Germinal center (tissue), 1 donor: ENCODE measurements at places on chromosomes 7 and 10.

- no peak for DNase-seq
Measured at GRCh38 chr7:98930921-98931320, 52.6 kb downstream of the TRRAP start.

- DNase-seq: peak; percentile 8
Measured at GRCh38 chr7:96250776-96251361, 71.0 kb downstream of the SLC25A13 start.

- no peak for DNase-seq
Measured at GRCh38 chr10:101778151-101778780, 2.4 kb upstream of the FGF8 start.

- no peak for DNase-seq
Measured at GRCh38 chr10:50387732-50388073, 136.4 kb upstream of the ASAH2 start.

- DNase-seq: no peak
Measured at GRCh38 chr10:80410122-80410521, 1.8 kb downstream of the PRXL2A start.

- DNase-seq: no peak
Measured at GRCh38 chr7:28678431-28678965, 266.2 kb downstream of the CREB5 start.

DNA sequence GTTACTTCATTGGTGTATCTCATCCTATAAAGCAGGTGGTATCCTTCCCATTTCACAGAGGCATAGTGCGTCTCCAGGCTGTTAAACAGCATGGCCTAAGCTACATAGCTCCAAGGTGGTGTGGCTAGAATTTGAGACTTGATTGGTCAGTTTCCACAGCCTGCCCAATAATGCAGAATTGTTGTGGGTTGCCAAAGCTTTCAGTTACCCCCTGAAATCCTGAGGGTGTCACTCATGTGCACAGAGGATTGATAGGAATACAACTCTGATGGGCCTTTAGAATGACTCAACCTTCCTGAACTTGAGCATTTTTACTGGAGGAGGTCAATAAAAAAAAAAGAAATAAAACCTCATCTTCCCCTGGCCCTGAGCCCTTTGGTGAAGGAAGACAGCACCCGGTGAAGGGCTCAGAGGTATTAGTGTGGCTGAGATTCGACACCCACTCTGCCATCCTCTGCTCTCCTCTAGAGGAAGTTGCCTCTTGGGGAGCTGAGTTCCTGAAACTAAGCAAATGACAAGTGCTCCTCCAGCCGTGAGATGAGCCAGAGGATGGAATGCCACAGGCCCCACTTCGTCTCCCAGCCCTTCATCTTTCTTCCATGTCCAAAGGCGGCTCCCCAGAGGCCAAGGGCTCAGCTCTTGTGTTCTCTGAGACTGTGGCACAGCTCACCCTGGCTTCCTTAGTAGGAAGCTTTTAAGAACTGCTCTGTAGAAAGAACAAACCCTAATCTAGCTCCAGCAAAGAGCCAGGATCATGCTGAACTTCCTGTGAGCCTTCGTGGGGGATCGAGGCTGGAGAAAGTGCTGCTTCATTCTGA is 1.0 kb downstream of the ACSL5 start:
- peak; percentile 53 for DNase-seq

DNA sequence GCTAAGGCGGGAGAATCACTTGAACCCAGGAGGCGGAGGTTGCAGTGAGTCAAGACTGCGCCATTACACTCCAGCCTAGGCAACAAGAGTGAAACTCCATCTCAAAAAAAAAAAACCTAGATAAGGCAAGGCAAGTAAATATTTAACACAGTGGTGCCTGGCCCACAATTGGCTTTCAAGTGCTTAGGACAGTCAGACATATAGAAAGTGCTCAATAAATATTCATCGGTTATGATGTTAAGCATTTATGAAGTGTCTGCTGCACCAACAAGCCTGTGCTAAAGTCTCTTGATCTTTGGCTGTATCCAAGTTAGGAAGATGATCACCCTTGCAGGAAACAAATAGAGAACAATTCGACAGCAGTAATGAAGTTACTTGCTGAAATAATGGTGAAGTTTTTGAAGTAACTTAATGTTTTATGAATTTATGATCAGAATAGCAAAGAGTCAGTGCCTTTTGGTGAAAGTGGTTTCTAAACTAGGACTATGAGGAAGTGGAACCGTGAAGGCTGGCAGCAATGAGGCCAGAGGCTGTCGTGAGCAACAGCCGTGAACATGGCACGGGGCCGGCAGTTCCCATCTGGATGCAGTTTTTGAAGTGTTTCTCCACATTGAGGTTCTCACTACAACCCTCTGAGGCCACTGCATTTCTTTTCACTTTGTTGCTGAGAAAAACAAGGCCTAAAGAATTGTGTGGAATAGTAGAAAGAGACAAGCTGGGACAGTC is 48.1 kb upstream of the GATA3 start:
- peak; percentile 11 for DNase-seq

GRCh38 chr7:44247868-44248651 is 47.3 kb downstream of the YKT6 start:
- DNase-seq: no peak

- DNase-seq: no peak
Measured at GRCh38 chr7:121138262-121138933, 149.9 kb downstream of the CPED1 start.

DNA sequence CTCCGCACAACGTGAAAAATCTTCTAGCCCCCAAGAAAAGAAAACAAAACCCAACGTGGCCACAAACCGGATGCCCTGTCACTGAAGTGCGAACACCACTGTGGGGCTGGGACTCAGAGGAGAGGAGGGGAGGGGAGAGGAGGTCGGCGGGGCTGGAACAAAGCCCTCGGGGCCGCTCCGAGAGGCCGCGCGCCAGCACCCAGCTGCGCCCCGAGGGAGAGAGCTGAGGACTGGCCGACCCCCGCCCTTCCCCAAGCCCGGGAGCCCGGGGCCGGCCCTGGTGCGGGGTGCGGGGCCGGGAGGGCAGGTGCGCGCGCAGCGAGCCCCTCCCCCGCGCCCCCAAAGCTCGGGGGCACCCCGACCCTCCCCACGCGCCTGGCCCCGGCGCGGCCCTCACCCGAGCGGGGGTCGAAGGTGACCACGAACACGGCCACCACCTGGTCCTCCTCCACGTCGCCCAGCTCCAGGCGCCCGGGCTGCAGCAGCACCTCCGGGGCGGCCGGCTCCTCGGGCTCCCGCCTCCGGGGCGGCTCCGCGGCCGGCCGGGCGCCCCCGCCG is 398 bp downstream of the DENND11 start:
- peak; percentile 71 for DNase-seq

- no peak for DNase-seq
Measured at GRCh38 chr10:32326119-32326518, 20.8 kb downstream of the EPC1 start.

DNA sequence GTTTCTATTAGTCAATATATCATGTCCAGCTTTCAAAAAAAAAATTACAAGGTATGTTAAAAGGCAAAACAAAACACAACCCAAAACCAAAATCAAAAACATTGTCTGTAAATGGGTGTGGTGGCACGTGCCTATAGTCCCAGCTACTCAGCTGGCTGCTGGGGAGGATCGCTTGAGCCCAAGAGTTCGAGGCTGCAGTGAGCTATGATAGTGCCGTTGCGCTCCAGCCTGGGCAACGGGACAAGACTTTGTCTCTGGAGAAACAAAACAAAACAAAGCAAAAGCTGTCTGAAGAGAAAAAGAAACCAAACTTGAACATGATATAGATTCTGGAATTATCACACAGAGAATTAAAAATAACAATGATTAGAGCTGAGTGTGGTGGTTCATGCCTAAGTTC is 10.3 kb upstream of the CPA5 start:
- no peak for DNase-seq

DNA sequence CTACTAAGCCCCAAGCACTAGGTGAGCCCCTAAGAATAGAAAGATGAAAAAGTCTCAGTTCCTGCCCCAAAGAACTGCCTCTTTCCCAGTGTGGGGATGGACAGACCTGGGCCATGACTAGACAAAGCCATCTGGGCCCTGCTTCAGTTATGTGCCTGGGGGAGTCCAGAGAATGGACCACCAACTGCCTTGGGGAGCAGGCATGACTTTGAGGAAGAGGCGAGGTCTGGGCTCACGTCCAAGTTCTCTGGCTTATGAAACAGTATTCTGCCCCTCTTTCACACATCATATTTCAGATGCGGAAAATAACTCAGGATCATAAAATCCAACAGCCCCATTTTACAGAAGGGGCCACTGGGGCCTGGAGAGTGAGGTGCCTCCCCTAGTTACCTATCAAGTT is 80.3 kb downstream of the PLXNA4 start:
- no peak for DNase-seq

DNA sequence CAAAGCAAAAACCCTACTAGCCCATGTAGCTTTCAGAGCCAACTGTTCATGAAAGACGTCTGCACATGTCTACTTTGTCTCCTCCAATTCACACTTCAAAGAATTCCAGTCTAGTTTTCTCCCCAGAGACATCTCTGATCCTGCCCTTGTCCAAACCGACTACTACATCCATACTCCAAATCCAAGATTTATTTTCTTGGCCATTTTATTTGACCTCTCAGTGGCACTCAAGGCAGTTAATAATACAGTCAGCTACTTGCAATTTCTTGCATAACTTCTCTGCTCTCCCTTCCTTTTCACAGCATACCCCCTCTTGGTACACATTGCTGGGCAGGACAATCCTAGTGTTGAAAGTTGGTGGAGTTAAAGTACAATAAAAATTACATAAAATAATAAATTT is 170.9 kb upstream of the INHBA start:
- DNase-seq: no peak

GRCh38 chr7:130944997-130945396 is 211.0 kb upstream of the KLF14 start:
- DNase-seq: no peak

GRCh38 chr7:16535500-16535899 is 8.9 kb downstream of the LRRC72 start:
- DNase-seq: no peak

DNA sequence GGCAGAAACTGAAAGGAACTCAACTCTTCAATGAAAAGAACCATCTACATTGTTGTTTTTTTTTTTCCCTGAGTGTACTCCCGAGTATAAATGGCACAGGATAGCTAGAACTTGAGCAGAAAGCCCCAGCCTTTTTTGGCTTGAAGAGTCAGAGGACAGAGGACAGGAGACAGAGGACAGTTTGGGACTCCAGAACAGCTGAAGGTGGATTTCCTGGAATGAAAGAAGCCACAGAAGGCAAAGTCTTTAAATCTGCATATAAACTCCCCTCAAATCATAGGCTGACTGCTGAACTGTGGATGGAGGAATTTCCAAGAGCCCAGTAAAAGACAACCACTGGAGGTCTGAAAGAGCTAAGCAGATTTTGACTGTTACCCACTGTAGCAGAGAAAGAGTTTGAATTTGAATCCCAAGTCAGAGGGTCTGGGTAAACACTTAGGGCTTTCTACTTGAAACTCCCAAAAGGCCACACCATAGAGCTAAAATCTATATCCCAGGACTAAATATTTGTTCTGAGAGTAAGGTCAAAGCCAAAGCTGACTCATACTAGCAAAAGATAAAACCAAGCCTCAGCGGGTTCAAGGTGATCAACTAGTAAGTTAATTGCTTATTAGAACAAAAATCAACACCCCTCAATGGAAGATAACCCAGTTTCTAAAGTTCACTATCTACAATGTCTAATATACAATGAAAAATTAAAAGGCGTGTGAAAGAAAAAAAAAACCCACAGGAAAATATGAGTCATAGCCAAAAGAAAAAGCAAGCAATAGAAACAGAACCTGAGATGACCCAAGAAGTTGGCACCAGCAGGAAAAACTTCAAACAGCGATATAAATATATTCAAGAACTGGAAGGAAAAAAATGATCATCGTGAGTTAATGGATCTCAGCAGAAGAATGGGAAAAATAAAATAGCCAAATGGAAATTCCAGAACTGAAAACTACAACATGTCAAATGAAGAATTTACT is 1.8 kb upstream of the OPN1SW start:
- DNase-seq: no peak

DNA sequence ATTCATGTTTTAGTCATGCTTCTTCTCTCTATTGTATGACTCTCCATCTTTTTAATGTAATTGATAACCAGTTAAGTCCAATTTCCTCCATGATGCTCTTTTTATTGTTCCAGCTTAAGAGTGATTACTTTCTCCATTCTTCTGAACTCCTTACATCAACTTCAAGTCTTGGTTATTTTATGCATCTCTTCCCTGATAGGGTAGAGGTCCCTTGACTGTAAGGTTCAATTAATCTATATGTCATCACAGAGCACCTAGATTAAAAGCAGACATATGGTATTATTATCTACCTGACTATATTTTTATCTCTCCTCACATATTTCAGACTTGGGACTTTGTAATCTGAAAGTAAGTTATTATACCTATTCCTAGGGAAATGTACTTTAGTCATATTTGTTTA is 853.1 kb downstream of the REEP3 start:
- no peak for DNase-seq

DNA sequence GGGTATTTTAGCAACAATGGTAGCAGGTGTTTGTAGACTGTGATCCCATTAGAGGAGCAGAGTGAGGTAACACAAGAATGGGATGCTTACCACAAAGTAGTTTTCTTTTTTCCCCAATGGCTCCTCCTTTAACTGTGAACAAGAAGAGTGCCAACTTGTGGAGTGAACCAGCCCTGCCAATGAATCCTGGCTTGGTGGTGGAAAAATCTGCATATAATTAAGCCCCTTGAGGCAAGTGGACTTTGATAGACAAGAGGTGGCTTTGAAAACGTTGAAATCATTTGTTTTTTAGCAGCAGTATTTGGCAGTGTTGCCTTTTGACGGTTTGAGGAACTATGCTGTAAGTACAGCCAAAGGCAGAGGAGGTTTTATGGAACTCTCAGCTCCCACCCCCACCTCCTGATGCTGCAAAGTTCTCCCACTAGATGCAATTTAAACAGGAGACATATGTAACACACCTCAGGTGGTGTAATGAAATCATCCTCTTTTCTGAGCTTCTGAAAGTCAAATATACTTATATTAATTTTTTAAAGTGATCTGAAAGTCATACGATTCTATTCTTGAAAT is 295.6 kb downstream of the DPP6 start:
- no peak for DNase-seq

DNA sequence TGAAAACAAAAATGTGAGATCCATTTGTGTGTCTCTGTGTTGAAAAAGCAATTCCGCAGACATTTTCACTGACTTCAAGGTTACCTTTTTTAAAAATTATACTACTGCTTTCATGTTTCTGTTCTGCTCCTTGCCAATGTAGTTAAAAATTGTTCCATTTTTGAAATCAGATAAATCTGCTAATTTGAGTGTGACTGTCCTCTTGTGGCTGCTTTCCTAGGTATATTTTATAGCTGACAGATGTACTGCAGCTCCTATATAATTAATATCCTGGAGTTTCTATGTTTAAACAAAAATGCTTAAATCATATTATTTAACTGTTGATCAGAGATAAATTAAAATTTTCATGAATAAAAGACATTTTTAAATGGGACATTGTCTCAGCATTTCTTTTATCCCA is 177.6 kb upstream of the LRRTM3 start:
- no peak for DNase-seq

- DNase-seq: no peak
Measured at GRCh38 chr7:25844102-25844870, 307.7 kb upstream of the NFE2L3 start.

- no peak for DNase-seq
Measured at GRCh38 chr7:136370137-136370536, 393.0 kb upstream of the MTPN start.
